Activated CD4-positive, alpha-beta T cell treated with anti-CD3 and anti-CD28 coated beads, Interleukin-2, amount 10 ng/mL, durations not matched to agents 24 days and 14 days (primary cell): ENCODE measurements at places on chromosomes 3 and 15. TPM values are rescaled to one million over a fixed set of nuclear protein-coding genes. Genes with fewer than 3 reads are reported as not detected.

Gene PPP1R2
- total RNA-seq = 75.2 and 78.2 TPM in 2 replicates

- DNase-seq = no peak
- peak overlapping the region; percentile 60 for H3K27ac ChIP-seq
- peaks cover 46% of the 10 kb centered on the region for H3K4me1 ChIP-seq
- H3K36me3 ChIP-seq = peaks cover 42% of the 10 kb centered on the region
- H3K27me3 ChIP-seq = no peaks in the 10 kb centered on the region
Observed at GRCh38 chr3:16448639-16449070, 64.8 kb downstream of the RFTN1 start.

GRCh38 chr15:59686389-59686788 is 2.7 kb downstream of the BNIP2 start:
- no peaks in the 10 kb centered on the region for H3K27me3 ChIP-seq
- H3K4me1 ChIP-seq = peaks cover 48% of the 10 kb centered on the region
- DNase-seq = no peak
- peak overlapping the region; percentile 77 for H3K4me3 ChIP-seq

DNA sequence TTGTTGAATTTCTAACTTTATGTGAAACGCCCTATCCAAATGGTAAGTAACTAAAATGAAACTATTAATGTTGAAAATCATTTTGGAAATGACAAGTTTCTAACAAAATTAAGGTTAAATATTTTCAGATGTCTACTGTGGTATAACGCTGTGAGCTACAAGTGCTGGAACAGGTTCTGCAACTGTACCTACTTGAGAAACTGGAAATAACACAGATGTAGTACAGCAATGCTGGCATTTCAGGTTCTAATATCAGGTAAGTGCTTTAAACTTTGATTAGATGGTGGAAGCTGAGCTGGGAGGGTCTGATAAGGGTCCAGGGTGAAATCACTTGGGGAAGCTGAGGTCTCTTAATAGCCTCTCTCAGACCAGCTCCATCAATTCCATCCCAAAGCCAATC is 315.1 kb downstream of the STXBP5L start:
- no peak overlapping the region for H3K27ac ChIP-seq
- DNase-seq = no peak
- H3K27me3 ChIP-seq = no peaks in the 10 kb centered on the region
- H3K36me3 ChIP-seq = no peaks in the 10 kb centered on the region
- no peaks in the 10 kb centered on the region for H3K4me1 ChIP-seq

GRCh38 chr3:185979721-185980121 is 41.9 kb upstream of the TRA2B start:
- no peak overlapping the region for H3K4me3 ChIP-seq
- no peaks in the 10 kb centered on the region for H3K36me3 ChIP-seq
- DNase-seq = no peak
- H3K27ac ChIP-seq = no peak overlapping the region

- no peak overlapping the region for H3K4me3 ChIP-seq
- H3K4me1 ChIP-seq = no peaks in the 10 kb centered on the region
- H3K27me3 ChIP-seq = no peaks in the 10 kb centered on the region
- no peak overlapping the region for H3K27ac ChIP-seq
- no peak for DNase-seq
- H3K36me3 ChIP-seq = no peaks in the 10 kb centered on the region
Observed at GRCh38 chr3:77464111-77464688, 424.3 kb downstream of the ROBO2 start.

- H3K36me3 ChIP-seq = no peaks in the 10 kb centered on the region
- no peak for DNase-seq
- H3K27ac ChIP-seq = no peak overlapping the region
- H3K4me1 ChIP-seq = peaks cover 24% of the 10 kb centered on the region
Observed at GRCh38 chr3:100606894-100607512, 2.4 kb upstream of the ADGRG7 start.

GRCh38 chr15:95368191-95368590 is 962.3 kb upstream of the NR2F2 start:
- H3K27me3 ChIP-seq = peaks cover 1% of the 10 kb centered on the region
- no peak overlapping the region for H3K4me3 ChIP-seq
- H3K27ac ChIP-seq = no peak overlapping the region
- H3K36me3 ChIP-seq = no peaks in the 10 kb centered on the region

GRCh38 chr3:23811919-23812318 is 6.2 kb downstream of the UBE2E1 start:
- H3K27me3 ChIP-seq = no peaks in the 10 kb centered on the region
- DNase-seq = no peak
- peak overlapping the region; percentile 96 for H3K27ac ChIP-seq
- peaks cover 55% of the 10 kb centered on the region for H3K4me1 ChIP-seq
- H3K4me3 ChIP-seq = peak overlapping the region; percentile 92
- H3K36me3 ChIP-seq = peaks cover 36% of the 10 kb centered on the region

Gene PLA2G4E
- total RNA-seq = not detected in 2 replicates

GRCh38 chr3:80606073-80606472 is 838.3 kb upstream of the ROBO1 start:
- no peak overlapping the region for H3K27ac ChIP-seq
- no peaks in the 10 kb centered on the region for H3K27me3 ChIP-seq
- DNase-seq = no peak
- no peaks in the 10 kb centered on the region for H3K36me3 ChIP-seq
- no peak overlapping the region for H3K4me3 ChIP-seq

Gene GANC
- 15.0 and 17.6 TPM in 2 replicates for total RNA-seq

GRCh38 chr3:16171009-16171408 is 3.5 kb upstream of the GALNT15 start:
- no peaks in the 10 kb centered on the region for H3K4me1 ChIP-seq
- peaks cover 23% of the 10 kb centered on the region for H3K27me3 ChIP-seq
- no peaks in the 10 kb centered on the region for H3K36me3 ChIP-seq
- no peak overlapping the region for H3K4me3 ChIP-seq
- DNase-seq = no peak

Gene SPSB4
- 0.07 TPM in 1 of 2 replicates, not detected in the other for total RNA-seq

DNA sequence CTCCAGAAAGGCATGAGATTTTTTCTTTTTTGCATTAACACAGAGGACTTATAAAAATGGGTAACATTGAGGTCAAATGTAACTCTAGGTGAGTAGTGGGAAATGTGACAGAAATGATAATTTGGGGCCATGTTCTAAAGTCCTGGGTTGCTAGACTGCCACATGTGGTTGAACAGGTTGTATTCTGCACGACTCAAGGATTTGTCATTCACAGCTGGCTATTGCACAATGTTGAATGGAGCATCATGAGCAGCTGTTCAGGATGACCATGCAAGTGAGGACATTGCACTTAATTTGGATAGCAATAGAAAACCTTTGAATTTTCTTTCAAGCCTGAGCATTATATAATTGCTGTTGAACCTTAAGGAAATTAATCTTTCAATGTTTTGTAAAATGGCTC is 396.6 kb downstream of the NAALADL2 start:
- no peaks in the 10 kb centered on the region for H3K4me1 ChIP-seq
- no peak overlapping the region for H3K27ac ChIP-seq
- H3K4me3 ChIP-seq = no peak overlapping the region
- H3K27me3 ChIP-seq = no peaks in the 10 kb centered on the region
- H3K36me3 ChIP-seq = no peaks in the 10 kb centered on the region

- H3K36me3 ChIP-seq = peaks cover 8% of the 10 kb centered on the region
- H3K4me3 ChIP-seq = no peak overlapping the region
- H3K4me1 ChIP-seq = peaks cover 3% of the 10 kb centered on the region
- no peaks in the 10 kb centered on the region for H3K27me3 ChIP-seq
- H3K27ac ChIP-seq = no peak overlapping the region
Observed at GRCh38 chr15:74500401-74500800, 39.4 kb upstream of the UBL7 start.

- peak within 1 kb of the TSS; percentile 93 for H3K27ac ChIP-seq
- H3K36me3 ChIP-seq = peaks cover 39% of the 10 kb centered on the region
- no peaks in the 10 kb centered on the region for H3K27me3 ChIP-seq
- DNase-seq = peak; percentile 97
- H3K4me3 ChIP-seq = peak within 1 kb of the TSS; percentile 92
- H3K4me1 ChIP-seq = peaks cover 20% of the 10 kb centered on the region
Observed at GRCh38 chr3:40524568-40525285, at the start of gene ZNF621. Gene ZNF621, plus strand, starts transcription at chr3:40524960. Its CDS starts 881 bp downstream, at chr3:40525841.

- H3K27me3 ChIP-seq = no peaks in the 10 kb centered on the region
- H3K4me3 ChIP-seq = no peak overlapping the region
- peaks cover 1% of the 10 kb centered on the region for H3K36me3 ChIP-seq
- DNase-seq = no peak
- H3K4me1 ChIP-seq = no peaks in the 10 kb centered on the region
Observed at GRCh38 chr3:179244878-179245277, 6.0 kb downstream of the KCNMB3 start.

- H3K36me3 ChIP-seq = no peaks in the 10 kb centered on the region
- no peaks in the 10 kb centered on the region for H3K27me3 ChIP-seq
- H3K4me3 ChIP-seq = no peak overlapping the region
- no peak for DNase-seq
- H3K4me1 ChIP-seq = peaks cover 17% of the 10 kb centered on the region
Observed at GRCh38 chr15:31235311-31236183, 91.1 kb upstream of the KLF13 start.

Gene SAXO2
- total RNA-seq = 1.1 and 1.8 TPM in 2 replicates

DNA sequence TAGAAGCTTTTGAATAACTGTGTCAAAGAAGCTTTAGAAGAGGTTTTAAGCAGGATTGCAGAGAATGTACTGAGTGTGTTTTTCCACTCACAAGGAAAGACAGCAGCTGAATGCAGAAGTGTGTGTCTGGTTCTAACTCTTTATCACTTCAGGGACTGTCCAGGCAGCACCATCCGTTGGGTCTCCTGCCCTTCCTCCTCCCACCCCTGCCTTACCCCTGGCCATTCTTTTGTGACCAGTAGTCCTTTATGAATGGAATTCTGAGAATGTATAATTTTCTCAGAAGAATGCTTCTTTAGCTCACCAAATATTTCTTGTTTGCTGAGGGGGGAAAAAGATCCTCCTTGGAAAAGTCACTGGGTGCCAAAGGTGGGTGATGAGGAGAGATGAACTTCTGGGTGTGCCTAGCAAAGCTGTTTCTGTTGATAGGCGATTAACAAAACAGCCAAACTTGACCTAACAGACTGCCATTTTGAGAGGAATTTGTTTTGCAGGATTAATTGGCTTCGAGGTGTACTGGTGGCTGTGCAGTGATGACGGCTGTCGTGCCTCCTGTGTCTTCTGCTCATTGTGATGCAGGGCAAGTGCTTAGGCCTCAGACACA is 70.9 kb downstream of the IGF1R start:
- no peak for DNase-seq
- no peaks in the 10 kb centered on the region for H3K36me3 ChIP-seq
- no peak overlapping the region for H3K4me3 ChIP-seq

Gene SPINT1
- total RNA-seq = 11.3 and 12.9 TPM in 2 replicates

DNA sequence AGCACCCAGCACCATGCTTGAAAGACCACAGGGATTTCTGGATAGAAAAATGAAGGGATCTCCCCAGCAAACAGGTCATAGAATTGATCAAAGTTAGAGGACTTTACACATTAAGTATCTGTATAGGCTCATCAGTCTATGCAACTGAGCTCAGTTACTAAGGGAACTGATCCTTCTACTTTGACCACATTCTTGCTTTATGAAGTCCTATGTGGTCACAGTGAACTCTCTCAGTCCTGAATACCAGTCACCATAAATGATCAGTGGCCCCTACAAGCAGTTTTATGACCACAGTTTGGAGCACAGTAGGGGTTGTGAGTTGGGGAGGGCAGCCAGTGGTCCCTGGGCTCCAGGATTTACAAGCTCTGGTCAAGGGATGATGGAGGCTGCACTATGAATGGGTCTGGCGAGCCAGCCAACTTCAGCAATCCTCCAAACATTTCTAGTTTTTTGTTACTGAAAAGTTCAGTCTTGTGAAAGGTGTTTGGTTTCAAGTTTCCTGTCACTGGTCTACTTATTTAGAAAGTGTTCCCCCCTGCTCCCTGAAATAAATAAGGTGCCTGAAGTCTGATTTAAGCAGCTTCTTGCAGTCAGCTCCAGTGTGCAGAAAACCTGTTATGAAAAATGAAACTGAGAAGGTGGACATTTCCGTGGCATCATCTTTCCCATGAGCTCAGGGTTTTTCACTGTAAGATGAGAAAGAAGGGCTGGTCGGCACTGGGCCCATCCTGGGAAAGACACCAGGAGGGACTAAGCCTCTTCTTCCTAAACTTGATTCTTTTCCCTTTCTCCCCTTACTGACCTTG is 75.5 kb downstream of the DAPK2 start:
- peaks cover 51% of the 10 kb centered on the region for H3K4me1 ChIP-seq
- H3K4me3 ChIP-seq = peak overlapping the region; percentile 83
- no peaks in the 10 kb centered on the region for H3K27me3 ChIP-seq
- peak; percentile 83 for DNase-seq
- peaks cover 8% of the 10 kb centered on the region for H3K36me3 ChIP-seq
- peak overlapping the region; percentile 100 for H3K27ac ChIP-seq

Gene MON1A
- 15.1 and 16.3 TPM in 2 replicates for total RNA-seq

- H3K36me3 ChIP-seq = peaks cover 2% of the 10 kb centered on the region
- H3K4me1 ChIP-seq = no peaks in the 10 kb centered on the region
- DNase-seq = no peak
- H3K27me3 ChIP-seq = peaks cover 1% of the 10 kb centered on the region
- H3K4me3 ChIP-seq = no peak overlapping the region
- H3K27ac ChIP-seq = no peak overlapping the region
Observed at GRCh38 chr15:67531379-67531914, 10.5 kb downstream of the C15orf61 start.

GRCh38 chr15:99732751-99733267 is 428 bp downstream of the LYSMD4 start:
- DNase-seq = no peak
- H3K27me3 ChIP-seq = no peaks in the 10 kb centered on the region

DNA sequence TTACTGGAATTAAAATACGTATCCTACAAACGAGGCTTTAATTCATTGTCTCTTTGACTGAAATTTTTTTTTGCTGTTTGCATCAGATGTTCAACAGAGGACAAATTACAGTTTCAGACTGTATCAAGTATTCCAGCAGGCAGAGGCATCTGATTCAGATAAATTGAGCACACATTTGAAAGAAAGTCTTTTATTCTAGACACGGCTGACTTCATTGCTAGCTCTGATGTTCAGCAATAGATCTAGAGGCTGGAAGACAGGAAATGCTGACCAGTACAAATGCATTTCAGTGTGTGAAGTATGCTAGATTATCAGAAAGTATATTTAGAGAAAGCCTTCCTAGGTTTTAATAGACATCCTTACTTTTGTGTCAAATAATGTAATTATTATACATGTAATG is 472.2 kb downstream of the NLGN1 start:
- no peaks in the 10 kb centered on the region for H3K27me3 ChIP-seq
- H3K27ac ChIP-seq = no peak overlapping the region
- H3K36me3 ChIP-seq = no peaks in the 10 kb centered on the region
- H3K4me1 ChIP-seq = no peaks in the 10 kb centered on the region
- DNase-seq = no peak
- H3K4me3 ChIP-seq = no peak overlapping the region

Gene PRRT3
- total RNA-seq = 11.8 and 13.5 TPM in 2 replicates

Gene CHRNB4
- not detected in 2 replicates for total RNA-seq

DNA sequence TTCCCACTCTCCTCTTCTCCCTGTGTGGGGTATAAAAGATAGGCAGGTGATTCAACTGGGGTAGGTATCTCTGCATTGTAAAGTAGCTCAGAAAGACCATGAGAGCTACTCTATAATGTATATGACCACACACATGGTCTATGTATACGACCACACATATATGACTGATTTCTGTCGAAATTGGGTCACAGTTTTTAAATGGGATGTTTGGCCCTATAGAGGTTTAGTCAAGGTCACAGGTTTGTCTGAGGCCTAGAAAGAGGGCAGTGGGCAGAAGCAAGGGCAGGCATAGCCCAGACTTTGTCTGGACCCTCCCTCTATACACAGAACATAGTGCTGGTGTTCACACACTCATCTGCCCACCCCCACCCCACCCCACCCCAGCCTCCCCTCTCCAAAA is 4.4 kb downstream of the LAMP3 start:
- H3K4me1 ChIP-seq = peaks cover 39% of the 10 kb centered on the region
- H3K36me3 ChIP-seq = peaks cover 15% of the 10 kb centered on the region
- H3K27ac ChIP-seq = peak overlapping the region; percentile 57
